ENCODE measurements at places on chromosomes 16 and 17.

DNA sequence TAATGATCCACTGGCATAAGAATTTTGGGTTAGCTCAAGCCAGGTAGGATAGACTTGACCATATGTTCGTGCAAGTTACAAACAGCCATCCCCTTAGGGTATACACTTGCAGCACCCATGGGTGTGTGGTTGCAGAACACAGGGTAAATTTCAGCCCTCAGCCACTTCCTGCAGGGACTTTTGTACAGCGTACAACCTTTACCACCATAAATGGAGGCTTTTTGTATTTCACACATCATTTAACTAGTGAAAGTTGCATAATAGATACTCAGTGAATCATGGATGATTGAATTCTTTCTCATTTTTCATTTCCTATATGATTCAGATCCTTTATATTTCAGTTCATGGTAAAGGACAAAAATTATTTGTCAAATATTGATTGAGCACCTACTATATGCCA lies 473.9 kb downstream of the CDH13 start:
- no peak for DNase-seq

DNA sequence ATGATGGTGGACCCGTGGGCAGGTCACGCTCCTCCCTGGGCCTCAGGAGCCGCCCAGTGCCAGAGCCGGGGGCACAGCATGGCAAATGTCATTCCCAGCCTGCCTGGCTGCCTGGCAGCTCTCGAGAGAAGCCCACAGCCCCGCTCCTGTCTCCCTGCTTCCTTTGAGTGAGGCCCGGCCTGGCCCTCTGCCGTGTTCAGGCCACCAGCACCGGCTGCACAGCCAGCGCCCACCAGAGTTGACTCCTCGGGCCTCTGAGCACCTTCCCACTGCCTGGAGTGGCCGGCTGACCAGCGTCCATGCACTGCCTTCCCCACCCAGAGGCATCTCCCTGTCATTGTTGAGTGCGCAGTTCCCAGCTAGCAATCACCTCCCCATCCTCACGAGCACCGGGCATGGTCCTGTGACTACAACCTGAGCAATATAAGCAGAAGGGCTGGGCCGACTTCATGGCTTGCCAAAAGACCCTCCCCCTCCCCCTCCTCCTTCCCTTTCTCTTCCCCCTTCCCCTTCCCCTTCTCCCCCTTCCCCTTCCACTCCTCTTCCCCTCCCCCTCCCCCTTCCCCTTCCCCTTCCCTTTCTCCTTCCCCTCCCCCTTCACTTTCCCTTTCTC lies 11.9 kb upstream of the SLC38A10 start:
- no peak for DNase-seq

GRCh38 chr17:38738007-38738662 lies 8.0 kb downstream of the CISD3 start:
- DNase-seq, result no peak

DNA sequence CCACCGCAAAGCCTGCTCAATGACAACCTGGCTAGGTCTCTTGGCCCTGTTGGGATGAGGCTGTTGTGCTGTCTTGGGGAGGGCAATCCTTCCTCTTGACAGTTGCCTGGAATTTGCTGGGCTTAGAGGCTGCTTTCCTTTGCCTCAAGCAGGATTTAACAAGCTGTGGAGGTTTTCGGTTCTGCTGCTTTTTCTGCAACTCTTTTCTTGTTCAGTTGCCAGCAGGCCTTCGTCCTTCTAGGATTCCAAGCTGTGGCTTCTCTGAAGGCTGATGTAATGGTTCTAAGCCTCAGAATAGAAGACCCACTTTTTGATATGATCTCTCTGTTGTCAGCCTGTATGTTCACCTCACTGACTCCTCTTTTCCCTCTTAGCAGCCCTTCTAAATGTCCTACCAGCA lies 149.5 kb upstream of the HS3ST4 start:
- DNase-seq, result no peak

- DNase-seq, result peak; percentile 21
Observed at GRCh38 chr17:39702901-39703893, 3.3 kb downstream of the ERBB2 start.

DNA sequence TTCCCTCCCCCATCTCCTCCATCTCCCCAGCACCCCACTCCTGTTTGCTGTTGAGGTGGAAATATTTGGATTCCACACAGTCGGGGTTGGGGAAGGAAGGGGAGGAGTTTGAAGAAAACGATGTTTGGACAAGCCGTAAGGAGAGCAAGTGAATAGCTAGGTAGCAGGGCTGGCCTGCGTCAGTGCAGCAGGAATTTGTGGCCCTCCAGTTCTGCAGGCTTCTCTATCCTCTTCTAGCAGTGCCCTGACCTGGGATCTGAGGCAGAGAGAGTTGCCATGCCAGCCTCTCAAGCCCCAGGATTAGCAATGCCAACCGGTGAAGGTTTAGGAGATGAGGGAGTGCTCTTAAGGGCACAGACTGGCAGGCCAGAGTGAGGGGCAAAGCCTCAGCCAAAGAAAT lies 12.5 kb downstream of the TLCD2 start:
- DNase-seq, result no peak

- DNase-seq, result no peak
Observed at GRCh38 chr17:71919186-71919585, 201.6 kb upstream of the SOX9 start.

- no peak for DNase-seq
Observed at GRCh38 chr16:59635674-59636073, 901.6 kb upstream of the GOT2 start.

- no peak for DNase-seq
Observed at GRCh38 chr17:50779747-50780353, 12.5 kb upstream of the ANKRD40CL start.

DNA sequence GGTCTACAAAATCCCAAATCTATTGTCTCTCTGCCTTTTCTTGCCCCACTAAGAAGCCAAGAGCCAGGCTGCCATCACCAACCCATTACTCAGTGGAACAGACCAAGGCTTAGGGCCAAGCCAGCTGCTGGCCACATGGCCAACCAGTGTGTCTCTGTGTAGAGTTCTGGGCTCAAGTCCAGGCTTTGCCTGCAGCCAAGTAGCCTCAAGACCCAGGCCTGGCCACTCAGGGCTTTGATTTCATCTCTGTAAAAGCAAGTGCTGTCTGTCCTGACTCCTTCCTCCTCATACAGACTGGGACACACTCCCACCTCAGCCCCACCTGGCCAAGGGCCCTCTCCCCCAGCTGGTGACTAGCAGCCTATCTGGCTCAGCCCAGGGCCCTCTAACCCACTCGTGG lies 14.6 kb downstream of the SREBF1 start:
- DNase-seq, result no peak

GRCh38 chr16:17780181-17780580 lies 309.4 kb upstream of the XYLT1 start:
- no peak for DNase-seq

DNA sequence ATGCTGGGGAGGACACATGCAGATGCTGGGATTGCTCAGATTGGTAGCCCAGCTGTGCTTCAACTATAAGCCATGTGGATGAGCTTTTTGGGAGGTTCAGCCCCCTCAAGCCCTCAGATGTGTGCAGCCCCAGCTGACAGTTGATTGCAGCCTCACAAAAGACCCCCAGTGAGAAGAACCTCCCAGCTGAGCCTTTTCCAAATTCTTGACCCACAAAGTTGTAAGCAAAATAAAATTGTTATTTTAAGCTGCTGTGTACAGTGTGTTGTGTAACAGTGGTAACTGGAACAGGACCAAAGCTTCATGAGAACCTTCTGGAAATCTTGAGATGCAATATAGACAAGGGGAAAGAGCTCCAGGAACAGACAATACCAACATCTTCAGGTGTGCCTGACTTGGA lies 156.8 kb upstream of the IRX3 start:
- no peak for DNase-seq

DNA sequence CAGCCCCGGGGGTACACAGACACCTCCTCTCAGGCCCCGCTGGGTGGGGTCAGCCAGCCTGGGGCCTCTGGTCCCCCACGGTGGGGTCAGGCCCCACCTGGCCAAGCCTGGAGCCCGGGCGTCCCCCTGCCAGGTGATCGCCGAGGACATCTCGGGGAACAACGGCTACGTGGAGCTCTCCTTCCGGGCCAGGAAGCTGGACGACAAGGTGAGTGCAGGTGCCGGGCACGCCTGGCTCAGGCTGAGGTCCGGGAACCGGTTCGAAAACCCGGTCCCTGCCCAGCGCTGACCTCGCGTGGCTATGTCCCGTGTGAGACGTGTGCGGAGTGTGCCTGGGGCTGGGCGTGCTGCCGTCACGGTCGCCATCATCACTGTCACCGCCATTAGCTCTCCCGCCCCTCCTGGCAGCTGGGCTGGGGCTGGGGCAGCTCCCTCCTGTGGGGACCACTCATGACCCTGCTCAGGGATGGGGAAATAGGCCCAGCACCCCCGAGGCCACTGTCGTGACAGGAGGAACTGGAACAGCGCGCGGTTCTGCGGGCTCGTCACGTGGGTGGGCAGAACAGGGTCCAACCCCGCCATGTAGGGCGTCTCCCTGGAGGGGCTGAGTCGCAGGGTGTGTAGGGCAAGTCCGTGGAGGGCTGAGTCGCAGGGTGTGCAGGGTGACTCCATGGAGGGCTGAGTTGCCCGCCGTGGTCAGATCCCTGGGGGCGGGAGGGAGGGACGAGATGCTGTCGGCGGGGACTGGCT lies 8.5 kb downstream of the CPNE7 start:
- no peak for DNase-seq

DNA sequence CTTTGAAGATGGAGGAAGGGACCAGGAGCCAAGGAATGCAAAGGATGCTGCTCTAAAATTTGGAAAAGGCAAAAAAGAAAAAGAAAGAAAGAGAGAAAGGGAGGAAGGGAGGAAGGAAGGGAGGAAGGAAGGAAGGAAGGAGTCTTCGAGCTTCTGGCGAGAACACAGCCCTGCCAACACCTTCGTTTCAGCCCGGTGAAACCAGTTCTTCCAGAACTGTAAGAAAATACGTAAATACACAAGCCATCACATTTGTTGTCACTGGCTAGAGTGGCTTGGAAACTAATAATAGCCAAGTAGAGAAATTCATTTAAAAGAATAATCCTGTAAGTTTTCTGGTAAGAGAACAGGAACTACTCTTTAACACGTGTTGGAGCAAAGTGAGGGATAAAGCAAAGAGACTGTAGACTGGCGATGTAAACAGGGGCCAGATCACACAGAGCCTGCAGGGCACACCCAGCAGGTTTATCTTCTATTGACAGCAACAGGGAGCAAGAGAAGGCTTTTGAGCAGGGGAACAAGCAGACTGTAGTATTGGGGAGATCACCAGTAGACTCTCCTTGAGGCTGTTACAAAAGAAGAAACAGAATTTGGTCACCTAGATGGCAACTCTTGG lies 188.7 kb upstream of the MPHOSPH6 start:
- DNase-seq, result no peak

GRCh38 chr16:23827057-23827456 lies 8.7 kb upstream of the PRKCB start:
- no peak for DNase-seq

- DNase-seq, result no peak
Observed at GRCh38 chr17:21078016-21078780, 35.4 kb upstream of the USP22 start.

GRCh38 chr17:39094607-39095308 lies 56.7 kb downstream of the PLXDC1 start:
- DNase-seq, result no peak

DNA sequence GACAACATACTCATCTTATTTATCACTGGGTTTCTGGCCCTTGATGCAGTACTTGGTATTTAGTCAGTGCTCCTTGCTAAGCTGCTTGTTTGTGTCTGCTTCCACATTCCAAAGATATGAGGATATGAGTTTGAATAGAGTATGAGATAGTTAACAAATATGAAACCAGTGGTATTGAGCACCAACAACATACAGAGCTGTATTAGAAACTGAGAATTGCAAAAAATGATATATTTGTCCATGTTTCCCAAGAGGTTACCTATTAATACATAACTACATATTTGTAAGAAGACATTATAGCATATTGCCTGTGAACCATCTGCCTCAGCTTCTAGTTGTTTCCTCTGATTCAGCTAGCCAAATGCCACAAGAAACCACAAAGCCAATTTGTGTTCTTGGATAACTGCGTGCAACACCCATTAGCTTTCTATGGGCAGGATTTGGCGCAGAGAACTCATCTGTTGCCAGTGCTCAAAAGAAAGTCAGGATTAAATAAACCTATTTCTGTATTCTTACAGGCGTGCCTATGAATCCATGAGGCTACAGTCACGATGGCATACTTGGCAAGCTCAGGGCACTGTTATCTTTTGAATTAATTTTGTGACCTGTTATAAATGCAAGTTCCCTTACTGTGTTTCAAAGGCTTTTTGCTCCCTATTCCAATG lies 194.4 kb downstream of the MAP2K6 start:
- DNase-seq, result no peak

- DNase-seq, result no peak
Observed at GRCh38 chr16:65889533-65889966, 476.9 kb upstream of the CDH5 start.

DNA sequence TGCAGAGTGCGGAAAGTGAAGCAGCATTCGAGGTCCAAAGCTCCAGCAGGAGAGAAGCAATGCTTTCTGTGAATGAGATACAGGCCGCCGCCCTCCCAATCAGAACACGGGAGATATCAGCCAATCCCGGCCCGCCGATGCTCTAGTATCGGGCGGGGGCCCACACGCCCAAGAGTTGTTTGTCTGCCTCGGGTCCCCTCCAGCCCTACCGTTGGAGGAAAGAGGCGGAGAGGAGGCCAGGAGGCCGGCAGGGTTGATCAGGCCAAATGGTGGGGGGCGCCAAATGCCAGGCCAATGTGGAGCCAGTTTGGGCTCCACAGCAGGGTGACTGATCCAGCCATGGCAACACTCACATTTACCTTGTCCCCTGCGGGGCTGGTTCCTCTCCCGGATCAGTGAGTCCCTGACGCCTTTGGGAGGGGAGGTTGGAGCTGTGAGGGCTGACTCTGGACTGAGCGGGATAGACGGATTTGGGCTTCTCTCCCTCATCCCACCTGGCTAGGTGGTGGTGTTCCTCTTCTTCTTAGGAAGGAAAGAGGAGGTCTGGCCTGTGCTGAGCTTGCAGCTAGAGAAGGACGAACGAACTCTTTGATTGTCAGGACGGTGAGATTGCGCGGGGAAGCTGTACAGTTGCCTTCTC lies 10.4 kb upstream of the CUEDC1 start:
- DNase-seq, result no peak

- DNase-seq, result peak; percentile 67
Observed at GRCh38 chr17:36920032-36921005, 17.0 kb upstream of the LHX1 start.

DNA sequence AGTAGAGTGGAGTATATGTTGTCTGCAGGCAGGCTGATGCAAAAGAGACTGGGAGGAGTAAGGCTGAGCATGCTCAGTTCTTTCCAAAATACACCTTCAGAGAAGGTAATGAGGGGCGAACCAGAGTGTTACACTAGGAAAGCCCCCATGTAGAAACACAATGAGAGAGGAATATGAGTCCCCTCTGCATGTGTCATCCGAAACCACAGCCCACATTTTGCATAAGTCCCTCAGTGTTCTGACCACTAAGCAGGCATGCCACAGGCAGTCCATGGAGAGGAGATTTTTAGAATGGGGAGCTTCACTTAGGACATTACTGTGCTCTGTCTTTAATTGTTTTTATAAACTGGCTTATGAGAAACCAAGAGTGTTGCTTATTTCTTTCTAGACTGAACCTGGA lies 32.0 kb downstream of the SLC6A2 start:
- no peak for DNase-seq

- DNase-seq, result peak; percentile 38
Observed at GRCh38 chr17:68591583-68591982, 9.6 kb downstream of the FAM20A start.

GRCh38 chr16:58415003-58415402 lies 22.7 kb downstream of the GINS3 start:
- DNase-seq, result no peak
